ENCODE measurements at places on chromosomes 6 and 20.

- DNase-seq, result no peak
Observed at GRCh38 chr6:121633309-121633708, 197.9 kb downstream of the GJA1 start.

DNA sequence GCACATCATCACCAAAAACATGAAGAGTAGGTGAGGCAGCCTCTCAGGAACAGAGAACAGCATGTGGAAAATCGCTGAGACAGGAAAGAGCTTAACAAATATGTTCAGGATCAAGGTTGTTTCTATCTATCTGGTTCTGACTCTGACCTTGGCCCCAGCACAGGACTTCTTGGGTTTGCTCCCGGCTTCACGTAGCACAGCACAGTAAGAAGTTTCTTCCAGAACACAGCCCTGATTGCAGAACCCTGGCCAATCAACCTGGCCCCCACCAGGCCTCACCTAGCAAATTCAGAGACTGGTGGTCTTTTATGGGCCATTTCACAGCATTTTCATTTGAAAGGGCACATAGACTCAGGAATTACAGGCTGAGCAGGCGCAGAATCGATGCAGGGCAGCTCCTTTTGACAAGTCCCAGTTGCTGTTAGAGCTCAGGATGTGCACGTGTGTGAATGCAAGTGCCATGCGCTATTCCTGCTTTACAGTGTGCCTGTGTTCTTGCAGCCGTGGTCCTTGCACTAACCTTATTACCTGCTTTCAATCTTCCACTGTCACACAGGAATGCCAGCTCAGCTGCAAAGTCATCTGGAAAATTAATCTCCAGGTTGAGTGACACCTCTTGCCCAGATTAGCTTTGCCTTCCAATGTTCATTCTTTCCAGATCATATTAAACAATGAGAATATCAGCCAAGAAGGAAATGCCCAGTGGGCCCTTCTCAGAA is 100.5 kb upstream of the SLC2A12 start:
- DNase-seq, result no peak

DNA sequence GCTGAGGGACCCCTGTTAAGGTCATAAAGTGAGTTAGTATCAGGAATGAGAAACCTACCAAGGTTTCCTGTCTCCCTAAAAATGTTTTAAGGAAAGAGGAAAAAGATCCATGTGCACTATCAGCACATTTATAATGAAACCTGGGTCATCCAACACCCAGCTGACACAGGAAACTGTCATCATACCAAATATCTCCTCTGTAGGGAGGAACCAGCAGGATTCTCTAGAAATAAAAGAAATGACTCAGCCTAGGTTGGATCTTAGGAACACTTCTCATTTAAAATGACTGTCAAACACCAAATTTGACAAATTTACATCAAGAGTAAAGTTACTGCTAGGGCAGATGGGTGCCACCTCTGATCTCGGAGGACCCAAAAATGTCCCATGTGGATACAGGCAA is 21.7 kb downstream of the GFOD1 start:
- no peak for DNase-seq

DNA sequence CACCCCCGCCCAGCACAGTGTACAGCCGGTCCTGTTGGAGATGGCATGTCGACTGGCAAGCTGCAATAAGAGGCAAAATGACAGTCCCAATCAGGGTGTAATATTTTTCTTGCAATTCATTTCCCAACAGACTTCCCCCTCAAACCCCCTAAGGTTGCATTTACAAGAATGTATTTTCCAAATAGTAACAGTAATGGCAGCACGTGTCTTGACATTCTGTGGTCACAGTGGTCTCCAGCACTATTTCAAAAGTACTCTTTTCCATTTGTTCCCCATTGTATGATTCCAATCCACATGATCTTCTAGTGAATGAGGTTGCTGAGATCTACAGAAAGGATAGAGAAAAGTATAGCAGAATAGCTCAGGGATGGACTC is 97.8 kb upstream of the CARMIL1 start:
- no peak for DNase-seq

GRCh38 chr6:111002350-111002749 is 20.5 kb downstream of the RPF2 start:
- no peak for DNase-seq

GRCh38 chr20:40104959-40105358 is 584.1 kb downstream of the MAFB start:
- no peak for DNase-seq

DNA sequence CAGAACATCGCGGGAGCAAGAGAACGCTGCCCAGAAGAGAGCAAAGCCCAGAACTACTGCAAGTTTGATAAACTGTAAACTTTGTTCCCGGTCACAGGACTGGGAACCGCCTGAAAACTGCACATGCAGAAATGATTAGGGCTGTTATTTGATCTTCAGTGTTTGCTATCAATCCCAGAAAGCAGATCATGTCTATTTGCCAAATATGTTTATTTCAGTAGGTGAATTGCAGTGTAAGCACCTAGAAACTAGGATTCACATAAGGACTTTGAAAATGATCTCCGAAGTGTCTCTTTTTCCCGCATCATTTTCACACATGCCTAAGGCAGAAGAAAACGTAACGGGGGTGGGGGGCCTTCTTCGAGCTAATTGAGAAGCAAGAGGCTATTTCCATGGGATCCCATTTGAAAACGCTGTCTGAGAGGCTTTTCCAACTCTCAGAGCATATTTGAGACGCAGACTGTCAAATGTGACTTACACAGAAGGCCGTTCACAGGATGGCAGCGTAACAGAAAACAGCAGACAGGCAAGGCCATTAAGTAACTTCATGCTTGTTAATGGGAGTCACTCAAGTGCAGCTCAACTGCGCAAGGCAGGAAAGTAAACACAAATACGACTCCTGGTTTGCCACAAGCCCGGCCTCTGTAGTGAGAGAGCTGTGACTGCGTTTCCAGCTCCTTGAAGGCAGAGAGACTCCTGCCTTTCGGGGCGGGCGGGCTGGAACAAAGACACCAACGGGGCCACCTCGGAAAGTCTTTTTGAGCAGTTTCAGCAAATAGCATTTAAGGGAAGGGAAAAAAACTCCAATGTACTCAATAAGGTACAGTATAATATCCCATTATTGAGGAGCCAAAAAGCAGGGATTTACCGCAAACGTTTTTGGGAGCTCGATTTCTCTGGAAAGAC is 144.7 kb upstream of the ZNF217 start:
- no peak for DNase-seq

GRCh38 chr6:148457843-148458159 is 115.2 kb downstream of the SASH1 start:
- no peak for DNase-seq

DNA sequence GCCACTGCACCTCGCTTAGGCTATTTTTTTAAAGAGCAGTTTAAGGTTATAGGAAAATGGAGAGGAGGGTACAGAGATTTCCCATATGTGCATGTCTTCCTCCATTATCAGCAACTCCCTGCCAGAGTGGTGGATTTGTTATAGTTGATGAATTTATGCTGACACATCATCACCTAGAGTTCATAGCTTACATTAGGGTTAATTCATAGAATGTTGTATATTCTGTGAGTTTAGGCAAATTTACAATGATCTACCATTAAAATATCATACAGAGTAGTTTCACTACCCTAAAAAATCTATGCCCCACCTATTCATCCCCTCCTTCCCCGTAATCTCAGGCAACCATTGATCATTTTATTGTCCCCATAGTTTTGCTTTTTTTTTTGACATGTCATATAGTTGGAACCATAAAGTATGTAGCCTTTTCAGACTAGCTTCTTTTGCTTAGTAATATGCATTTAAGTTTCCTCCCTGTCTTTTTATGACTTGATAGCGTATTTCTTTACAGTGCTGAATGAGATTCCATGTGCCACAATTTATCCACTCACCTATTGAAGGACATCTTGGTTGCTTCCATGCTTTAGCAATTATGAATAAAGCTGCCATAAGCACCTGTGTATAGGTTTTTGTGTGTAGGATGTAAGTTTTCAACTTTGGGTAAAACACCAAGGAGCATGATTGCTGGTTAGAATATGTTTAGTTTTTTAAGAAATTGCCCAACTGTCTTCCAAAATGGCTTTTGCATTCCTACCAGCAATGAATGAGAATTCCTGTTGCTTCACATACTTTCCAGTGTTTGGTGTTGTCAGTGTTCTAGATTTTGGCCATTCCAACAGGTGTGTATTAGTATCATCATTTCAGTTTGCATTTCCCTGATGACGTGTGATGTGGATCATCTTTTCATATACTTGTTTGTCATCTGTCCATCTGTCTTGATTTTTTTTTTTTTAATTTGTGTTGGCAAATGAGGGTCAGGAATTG is 60.2 kb downstream of the NCOA3 start:
- no peak for DNase-seq

DNA sequence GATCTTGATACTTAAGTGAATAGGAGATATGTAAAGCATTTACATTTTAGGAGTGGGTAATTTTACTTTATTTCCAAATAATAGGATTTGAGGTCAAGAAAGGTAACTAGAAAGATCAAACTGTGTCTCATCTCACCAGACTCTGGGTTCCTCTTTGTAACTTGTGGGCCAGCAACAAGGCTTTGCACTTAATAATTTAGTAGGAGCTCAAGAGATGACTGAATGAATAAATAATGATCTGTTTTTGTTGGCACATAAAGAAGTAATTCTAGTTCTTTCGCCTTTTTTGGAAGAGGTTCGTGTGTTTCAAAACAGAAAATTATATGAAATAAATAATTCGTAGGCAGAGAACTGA is 67.4 kb upstream of the FABP7 start:
- DNase-seq, result no peak

DNA sequence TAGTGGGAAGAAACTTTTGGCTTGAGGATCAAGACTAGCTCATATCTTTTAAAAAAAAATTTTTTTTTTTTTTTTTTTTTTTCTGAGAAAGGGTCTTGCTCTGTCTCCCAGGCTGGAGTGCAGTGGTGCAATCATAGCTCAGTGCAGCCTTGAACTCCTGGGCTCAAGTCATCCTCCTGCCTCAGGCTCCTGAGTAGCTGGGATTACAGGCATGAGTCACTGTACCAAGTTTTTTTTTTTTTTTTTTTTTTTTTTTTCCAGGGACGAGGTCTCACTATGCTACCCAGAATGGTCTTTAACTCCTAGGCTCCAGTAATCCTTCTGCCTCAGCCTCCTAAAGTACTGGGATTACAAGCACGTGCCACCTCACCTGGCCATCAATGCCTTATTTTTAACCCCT is 27.9 kb downstream of the GCLC start:
- DNase-seq, result no peak

DNA sequence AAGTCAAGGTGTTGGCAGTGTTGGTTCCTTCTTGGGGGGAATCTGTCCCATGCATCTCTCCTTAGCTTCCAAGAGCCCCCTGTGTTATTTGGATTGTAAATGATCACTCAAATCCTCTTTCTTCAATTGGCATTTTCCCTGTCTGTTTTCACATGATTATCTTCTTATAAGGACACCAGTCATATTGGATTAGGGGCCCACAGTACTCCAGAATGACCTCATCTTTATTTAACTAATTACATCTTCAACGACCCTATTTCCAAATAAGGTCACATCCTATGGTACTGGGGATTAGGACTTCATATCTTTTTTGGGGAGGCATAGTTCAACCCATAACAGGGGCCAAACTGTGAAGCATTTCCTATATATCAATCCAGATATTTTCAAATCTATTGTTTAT is 57.3 kb downstream of the PTPRA start:
- DNase-seq, result no peak

- no peak for DNase-seq
Observed at GRCh38 chr6:20918868-20919267, 384.6 kb downstream of the CDKAL1 start.

DNA sequence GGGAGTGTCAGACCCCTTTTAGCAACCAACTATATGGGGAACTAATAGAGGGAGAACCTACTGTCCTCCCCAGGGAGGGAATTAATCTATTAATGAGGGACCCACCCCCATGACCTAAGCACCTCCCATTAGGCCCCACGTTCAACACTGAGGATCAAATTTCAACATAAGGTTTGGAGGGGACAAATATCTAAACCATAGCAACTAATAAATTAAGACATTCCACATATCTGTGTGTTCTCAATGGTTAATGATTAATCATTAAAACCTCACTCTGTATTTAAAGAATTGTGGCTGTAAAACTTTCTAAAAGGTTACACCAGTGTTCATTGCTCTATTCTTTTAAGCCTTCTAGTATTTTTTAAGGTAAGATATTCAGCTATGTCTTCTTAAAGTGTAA is 500.4 kb upstream of the SULF2 start:
- DNase-seq, result no peak

DNA sequence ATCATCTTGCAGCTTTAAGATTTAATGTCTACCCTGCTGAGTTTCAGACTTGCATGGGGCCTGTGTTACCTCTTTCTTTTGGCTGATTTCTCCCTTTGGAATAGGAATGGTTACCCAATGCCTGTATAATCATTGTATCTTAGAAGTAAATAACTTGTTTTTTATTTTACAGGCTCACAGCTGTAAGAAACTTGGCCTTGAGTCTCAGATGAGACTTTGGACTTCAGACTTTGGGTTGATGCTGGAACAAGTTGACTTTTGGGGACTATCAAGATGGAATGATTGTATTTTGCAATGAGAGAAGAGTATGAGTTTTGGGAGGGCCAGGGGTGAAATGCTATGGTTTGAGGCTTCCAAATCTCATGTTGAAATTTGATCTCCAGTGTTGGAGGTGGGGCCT is 34.9 kb upstream of the CAP2 start:
- DNase-seq, result no peak
